Ascending aorta (tissue), 2 donors: ENCODE measurements at places on chromosomes 6 and 20. TPM values are rescaled to one million over a fixed set of nuclear protein-coding genes. Genes with fewer than 3 reads are reported as not detected.

DNA sequence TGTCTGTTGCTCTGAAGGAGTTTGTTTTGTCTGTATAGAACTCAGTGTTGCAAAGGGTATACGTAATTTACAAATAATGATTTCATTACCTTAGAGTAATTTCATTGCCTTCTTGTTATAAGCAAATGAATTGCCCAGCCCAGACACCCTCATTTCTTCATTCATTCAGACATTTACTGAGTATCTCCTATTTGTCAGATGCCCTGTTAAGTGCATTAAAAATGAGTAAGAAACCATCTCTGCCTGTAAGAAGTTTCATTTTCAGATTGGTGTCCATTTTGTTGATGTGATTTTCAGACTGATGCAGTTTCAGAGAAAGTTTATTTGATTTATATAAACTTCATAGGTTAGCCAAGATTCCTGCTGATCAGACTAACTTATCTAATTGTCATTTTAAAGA, 429.3 kb downstream of the PHF3 start:
- H3K4me3 ChIP-seq, result no peak overlapping the region
- no peak overlapping the region for H3K27ac ChIP-seq
- no peak for DNase-seq

- no peak overlapping the region for H3K27ac ChIP-seq
- no peak overlapping the region for H3K4me3 ChIP-seq
- no peak for DNase-seq
- H3K27me3 ChIP-seq, result no peaks in the 10 kb centered on the region
- H3K36me3 ChIP-seq, result peaks cover 78% of the 10 kb centered on the region
- no peaks in the 10 kb centered on the region for H3K4me1 ChIP-seq
These were observed 16.9 kb upstream of the ANKRD60 start for GRCh38 chr20:58245181-58245891.

DNA sequence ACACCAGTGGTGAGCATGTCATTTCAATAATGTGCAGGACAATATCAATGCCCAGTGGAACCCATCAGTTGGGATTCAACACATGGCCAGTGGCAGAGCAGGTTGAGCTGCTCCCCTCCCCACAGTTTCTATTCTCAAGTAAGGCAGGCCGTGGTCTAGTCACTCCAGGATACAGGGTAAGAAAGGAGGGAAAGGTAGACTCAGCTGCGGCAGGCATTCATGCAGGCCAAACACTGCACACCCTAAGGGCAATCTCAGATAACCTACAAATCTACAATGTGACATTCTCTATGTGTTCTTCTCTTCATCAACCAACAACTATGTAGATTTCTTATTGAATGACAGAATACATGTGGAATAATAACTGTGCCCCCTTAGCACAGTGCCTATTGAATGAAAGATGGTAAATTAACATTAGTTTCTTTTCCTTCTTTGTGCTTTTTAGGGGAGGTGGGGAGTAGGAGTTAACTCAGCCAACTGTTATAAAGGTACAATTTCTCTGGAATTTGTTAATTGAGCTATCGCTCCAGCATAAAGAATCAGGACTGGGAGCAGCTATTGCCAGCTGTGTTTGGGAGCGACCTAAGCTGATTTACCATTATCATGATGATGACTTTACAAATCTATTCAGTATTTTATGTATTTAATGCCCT, 89.7 kb downstream of the FAM50B start:
- no peaks in the 10 kb centered on the region for H3K4me1 ChIP-seq
- no peak overlapping the region for H3K4me3 ChIP-seq
- no peak overlapping the region for H3K27ac ChIP-seq
- no peak for DNase-seq
- H3K27me3 ChIP-seq, result no peaks in the 10 kb centered on the region
- H3K36me3 ChIP-seq, result no peaks in the 10 kb centered on the region

DNA sequence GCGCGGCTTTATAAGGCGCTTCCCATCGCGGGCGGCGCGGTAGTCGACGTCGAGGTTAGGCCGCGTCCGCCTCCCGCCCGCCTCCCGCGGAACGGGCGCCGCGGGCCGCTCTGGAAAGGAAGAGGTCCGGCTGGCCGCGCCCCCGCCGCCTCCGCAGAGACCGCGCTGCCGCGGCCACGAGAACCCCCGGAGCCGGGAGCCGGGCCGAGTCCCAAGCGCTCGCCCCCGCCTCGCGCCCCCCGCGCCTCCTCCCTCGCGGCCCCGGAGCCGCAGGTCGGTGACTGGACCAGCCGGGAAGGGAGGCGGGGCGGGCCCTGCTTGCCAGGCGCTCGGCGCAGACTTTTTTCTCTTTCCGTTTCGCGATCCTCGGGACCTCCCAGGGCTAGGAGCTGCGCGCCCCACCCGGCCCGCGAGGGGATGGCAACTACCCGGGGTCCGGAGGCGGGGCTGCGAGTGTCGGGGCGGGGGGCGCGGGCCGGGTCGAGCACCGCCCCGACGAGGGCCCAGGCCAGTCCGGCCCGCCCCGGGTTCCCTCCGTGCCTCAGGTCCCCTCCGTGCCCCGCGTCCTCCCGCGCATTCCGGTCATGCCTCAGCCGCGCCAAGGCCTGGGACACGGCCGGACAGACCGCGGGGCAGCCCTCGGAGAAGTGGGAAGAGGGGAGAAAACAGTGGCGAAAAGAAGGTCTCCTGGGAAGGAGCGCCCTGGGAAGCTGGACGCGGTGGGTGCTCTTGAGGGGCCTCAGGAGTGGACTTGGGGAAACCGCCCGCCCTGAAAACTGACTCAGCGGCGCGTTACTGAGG, 417 bp upstream of the PXDC1 start:
- H3K36me3 ChIP-seq, result peaks cover 20% of the 10 kb centered on the region
- peak overlapping the region; percentile 100 for H3K27ac ChIP-seq
- peak; percentile 96 for DNase-seq

DNA sequence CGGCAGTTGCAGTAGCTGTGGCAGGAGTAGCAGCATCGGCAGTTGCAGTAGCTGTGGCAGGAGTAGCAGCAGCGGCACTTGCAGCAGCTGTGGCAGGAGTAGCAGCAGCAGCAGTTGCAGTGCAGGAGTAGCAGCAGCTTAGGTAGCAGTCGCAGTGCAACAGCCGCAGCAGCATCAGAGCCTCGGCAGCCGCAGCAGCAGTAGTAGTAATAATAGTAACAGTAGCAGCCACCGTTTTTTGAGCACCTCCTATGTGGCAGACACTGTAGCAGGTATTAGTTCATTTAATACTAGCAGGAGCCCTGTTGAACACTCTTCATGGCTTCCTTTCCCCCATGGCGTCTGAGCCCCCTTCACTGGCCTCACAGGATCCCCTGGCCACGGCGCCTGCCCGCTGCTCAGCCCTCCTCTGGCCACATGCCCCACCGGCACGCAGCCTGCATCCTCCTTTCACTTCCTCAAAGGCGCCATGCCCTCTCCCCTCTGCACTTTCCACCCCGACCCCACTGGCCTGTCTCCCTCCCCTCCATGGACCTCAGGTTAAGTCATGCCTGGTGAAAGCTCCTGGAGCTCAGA, 19.1 kb upstream of the IRF4 start:
- no peaks in the 10 kb centered on the region for H3K4me1 ChIP-seq
- no peak overlapping the region for H3K4me3 ChIP-seq
- no peak overlapping the region for H3K27ac ChIP-seq
- no peak for DNase-seq

The GHRH gene
- total RNA-seq, result not detected

- H3K4me1 ChIP-seq, result no peaks in the 10 kb centered on the region
- no peak for DNase-seq
- H3K27ac ChIP-seq, result no peak overlapping the region
- H3K36me3 ChIP-seq, result no peaks in the 10 kb centered on the region
These were observed 42.8 kb downstream of the FNDC1 start for GRCh38 chr6:159212028-159212427.

DNA sequence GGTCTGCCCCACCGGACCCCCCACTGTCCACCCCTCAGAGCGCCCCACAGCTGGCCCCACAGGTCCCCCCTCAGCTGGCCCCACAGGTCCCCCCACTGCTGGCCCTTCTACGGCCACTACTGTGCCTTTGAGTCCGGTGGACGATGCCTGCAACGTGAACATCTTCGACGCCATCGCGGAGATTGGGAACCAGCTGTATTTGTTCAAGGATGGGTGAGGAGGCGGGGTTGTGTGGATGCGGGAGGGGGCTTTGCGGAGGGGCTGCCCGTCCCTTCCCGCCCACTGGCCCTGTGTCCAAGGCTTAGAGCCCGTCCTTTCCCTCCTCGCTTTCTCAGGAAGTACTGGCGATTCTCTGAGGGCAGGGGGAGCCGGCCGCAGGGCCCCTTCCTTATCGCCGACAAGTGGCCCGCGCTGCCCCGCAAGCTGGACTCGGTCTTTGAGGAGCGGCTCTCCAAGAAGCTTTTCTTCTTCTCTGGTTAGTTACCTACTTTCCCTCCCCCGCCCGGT, 4.7 kb downstream of the MMP9 start:
- H3K27me3 ChIP-seq, result peaks cover 22% of the 10 kb centered on the region
- no peaks in the 10 kb centered on the region for H3K36me3 ChIP-seq
- H3K27ac ChIP-seq, result no peak overlapping the region

DNA sequence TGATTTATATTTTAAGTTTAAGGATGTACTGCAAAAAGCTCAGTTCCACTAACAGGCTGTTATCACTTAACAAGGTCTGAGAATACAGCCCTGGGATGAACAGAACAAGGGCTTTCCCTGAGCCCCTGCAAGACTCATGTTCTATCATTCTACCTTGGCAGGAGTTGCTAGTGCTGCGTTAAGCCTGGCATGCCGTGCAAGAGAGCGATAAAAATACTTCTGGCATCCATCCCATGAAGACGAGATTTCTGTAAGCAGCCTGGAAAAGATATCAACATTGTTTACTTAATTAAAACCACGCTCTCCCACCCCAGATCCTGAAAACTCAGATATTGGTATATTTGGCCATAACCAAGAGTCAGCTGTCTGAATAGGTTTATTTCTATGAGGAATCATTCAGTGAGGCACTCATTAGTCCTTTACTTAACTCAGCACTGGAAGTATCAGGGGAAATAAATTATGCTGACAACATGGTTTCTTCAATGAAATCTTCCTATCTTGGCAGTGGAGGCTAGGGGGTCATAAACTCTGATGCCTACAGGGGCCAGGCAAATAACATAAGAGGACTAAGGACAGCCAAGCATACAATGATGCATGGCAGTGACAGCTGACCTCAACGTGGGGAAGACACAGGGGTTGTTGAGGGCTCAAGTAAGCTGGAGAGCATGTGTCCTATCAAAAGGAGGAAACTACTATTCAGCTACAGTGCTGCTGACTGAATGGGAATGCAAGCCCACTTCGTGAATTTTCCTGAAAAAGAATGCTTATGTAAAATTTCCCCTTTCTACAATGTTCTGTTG, 37.6 kb upstream of the LYRM2 start:
- no peak for DNase-seq
- H3K36me3 ChIP-seq, result peaks cover 98% of the 10 kb centered on the region
- H3K27ac ChIP-seq, result no peak overlapping the region
- no peaks in the 10 kb centered on the region for H3K27me3 ChIP-seq

DNA sequence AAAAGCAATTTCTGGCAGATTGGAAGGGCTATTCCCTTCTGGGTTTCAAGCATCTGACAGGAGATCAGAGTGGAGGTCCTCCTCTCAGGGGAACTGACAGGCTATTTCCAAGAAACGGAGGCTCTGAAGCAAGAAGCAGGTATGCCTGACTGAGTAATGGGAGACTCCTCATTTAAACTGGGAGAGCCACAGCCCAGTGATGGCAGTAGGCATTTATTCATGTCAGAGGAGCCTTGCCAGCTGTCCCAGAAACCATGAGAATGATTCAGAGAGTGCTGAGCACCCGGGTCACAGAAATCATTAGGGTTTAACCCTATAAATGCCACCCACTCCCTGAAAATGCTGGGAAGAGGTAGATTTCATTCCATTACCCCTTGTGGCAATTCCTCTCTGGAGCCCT, 247.5 kb upstream of the RNF217 start:
- H3K27ac ChIP-seq, result no peak overlapping the region
- DNase-seq, result no peak
- no peaks in the 10 kb centered on the region for H3K27me3 ChIP-seq
- no peak overlapping the region for H3K4me3 ChIP-seq
- no peaks in the 10 kb centered on the region for H3K4me1 ChIP-seq

GRCh38 chr6:15907914-15908518, 220.9 kb upstream of the MYLIP start:
- no peak for DNase-seq
- H3K4me1 ChIP-seq, result no peaks in the 10 kb centered on the region
- H3K36me3 ChIP-seq, result no peaks in the 10 kb centered on the region
- no peak overlapping the region for H3K4me3 ChIP-seq

DNA sequence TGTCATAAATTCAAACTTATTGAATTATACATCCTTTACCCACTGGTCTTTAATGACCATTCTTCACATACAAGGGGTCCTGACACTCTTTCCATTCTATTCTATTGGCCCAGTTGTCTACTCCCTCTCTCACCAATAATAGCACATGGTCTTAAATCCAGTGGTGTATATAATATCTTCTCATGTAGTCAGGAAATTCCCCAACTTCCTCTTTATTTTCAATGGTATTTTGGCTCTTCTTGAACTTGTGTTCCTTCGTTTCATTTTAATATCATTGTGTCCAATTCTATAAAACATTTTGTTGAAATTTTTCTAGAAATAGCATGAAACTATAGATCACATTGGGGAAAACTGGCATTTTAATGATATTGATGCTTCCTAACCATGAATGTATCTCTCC, 36.8 kb downstream of the PSMB9 start:
- H3K4me3 ChIP-seq, result no peak overlapping the region
- no peaks in the 10 kb centered on the region for H3K27me3 ChIP-seq
- H3K36me3 ChIP-seq, result no peaks in the 10 kb centered on the region
- H3K27ac ChIP-seq, result no peak overlapping the region
- DNase-seq, result no peak
- peaks cover 8% of the 10 kb centered on the region for H3K4me1 ChIP-seq

DNA sequence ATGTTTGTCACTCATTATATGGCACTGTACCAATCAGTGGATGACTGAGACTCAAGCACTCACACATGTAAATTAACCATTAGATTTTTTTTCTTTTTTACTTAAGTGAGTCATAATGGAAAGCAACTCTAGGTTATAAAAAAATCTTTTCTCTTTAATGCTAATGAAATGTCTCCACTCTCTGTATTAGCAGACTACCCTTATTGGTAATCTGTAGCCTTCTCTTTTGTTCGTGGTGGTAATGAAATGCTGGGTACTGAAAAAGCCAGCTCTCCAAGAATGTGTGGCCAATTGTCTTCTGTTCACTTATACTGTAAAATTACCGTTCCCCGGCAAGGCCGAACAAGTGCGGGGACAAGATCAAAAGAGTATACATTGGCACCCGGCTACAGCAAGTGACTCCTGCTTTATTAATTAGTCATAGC, 69.0 kb downstream of the AFG1L start:
- H3K36me3 ChIP-seq, result no peaks in the 10 kb centered on the region
- H3K4me3 ChIP-seq, result no peak overlapping the region
